CD4-positive, alpha-beta T cell treated with Interleukin-6 for 4 hours (primary cell): ENCODE measurements at places on chromosomes 7 and 10.

DNA sequence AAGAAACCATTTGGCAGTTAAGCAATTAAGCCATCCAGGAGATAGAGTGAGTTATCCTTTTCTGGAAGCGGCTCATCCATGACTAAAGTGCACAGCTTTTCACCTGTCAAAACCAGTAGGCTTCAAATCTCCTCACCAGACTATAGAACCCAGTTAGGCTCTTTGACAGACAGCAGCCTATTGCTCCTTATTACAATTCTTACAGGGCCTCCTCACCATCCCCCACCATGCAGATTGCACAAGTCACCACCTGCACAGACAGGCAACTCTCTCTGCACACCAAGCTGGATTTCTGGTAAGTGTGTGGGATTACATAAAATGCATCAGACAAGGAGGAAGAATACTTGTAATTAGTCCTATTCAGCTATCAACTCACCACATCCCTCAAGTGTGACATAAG lies 301.6 kb downstream of the SNX13 start:
- no peak for DNase-seq

DNA sequence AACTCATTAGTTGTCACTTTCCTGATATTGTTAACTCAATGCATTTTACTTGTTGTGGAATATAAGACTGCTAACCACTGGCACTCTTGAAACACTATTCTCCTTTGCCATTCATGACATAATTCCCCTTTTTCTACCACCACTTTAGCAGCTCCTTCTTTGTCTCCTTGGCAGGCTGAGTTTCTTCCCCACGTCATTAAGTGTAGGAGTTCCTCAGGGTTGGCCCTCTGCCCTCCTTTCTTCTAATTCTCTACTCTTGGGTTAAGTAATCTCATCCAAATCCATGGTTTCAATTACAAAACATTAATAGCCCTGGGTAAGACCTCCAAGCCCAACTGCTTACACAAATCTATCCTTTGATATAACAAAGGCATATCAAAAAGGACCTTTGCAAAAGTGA lies 175.1 kb downstream of the HGF start:
- no peak for DNase-seq

GRCh38 chr7:37467002-37467401 lies 18.3 kb upstream of the ELMO1 start:
- DNase-seq: no peak

- no peak for DNase-seq
Observed at GRCh38 chr10:132035476-132035875, 30.3 kb upstream of the JAKMIP3 start.

DNA sequence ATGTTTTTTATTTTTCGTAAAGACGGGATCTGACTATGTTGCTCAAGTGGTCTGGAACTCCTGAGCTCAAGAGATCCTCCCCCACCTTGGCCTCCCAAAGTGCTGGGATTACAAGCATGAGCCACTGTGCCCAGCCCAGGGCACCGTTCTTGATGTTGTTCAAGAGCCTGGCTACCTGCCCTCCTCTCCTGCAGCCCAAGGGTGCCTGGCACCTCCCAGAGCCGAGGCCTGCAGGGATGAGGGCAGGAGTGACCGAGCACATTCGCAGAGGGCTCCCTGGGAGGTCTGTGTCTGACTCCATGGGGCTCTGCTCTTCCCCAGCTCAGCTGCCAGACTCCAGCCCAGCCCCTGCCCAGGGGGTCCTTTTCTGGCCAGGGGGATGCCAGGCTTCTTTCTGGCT lies 15.4 kb downstream of the SH2B2 start:
- no peak for DNase-seq

DNA sequence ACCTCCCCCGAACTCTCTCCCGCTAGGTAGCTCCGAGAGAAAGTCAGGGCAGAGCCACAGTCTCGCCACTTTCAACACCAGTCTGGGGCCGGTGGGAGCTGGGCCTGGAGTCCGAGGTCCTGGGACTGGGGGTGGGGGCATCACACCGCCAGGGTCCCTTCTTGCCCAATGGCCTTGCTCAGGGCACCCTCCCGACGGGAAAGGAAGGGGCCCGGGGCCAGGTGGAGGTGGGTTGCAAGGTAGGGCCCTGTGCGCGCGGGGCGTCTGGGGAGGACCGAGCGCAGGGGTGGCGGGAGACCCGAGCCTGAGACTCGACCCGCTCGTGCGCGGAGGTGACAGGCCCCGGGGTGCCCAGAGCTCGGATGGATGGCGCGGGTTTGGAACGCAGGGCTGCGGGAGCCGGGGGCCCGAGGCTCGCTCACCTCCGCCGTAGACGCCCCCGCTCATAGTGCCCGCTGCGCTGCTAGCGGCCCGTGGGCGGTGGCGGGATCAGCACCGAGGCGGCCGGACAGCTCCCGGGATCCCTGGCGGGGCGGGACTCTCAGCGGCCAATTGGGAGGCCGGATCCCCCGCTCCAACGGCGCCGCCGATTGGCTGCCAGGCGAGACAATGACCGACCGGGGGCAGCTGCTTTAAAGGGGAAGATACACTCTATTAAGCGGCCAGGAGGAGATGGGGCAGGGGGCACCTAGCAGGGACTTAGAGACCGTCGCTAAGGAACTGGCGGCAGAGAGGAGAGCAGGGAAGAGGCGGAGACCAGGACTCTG lies at the start of gene ACTL6B:
Gene ACTL6B (minus strand): TSS at position 541 of the 767 bp plus-strand sequence. CDS start 94 bp downstream, at position 447.
- DNase-seq: peak; percentile 57

- no peak for DNase-seq
Observed at GRCh38 chr10:118392761-118393160, 50.6 kb upstream of the FAM204A start.

- DNase-seq: no peak
Observed at GRCh38 chr10:30313579-30314350, 35.3 kb downstream of the MTPAP start.

GRCh38 chr10:125396676-125397075 lies 236.3 kb upstream of the CTBP2 start:
- no peak for DNase-seq

GRCh38 chr10:66038623-66039022 lies 887.2 kb upstream of the LRRTM3 start:
- no peak for DNase-seq

DNA sequence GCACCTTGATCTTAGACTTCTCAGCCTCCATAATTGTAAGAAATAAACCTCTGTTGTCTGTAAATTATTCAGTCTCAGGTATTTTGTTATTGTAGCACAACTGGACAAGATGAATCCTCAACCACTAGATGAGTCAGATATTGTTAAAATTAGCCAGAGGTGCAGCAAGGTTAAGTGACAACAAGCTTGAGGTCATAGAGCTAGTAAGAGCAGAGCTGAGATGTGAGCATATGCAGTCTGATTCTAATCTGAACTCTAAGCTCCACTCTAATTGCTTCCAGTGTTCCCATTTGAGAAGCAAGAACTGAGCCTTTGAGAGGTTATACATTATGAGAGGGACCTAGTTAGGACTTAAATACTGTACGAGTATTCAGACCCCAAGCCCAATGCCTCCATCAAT lies 93.1 kb downstream of the FZD1 start:
- DNase-seq: no peak

GRCh38 chr7:70072220-70072619 lies 473.9 kb downstream of the AUTS2 start:
- DNase-seq: no peak

DNA sequence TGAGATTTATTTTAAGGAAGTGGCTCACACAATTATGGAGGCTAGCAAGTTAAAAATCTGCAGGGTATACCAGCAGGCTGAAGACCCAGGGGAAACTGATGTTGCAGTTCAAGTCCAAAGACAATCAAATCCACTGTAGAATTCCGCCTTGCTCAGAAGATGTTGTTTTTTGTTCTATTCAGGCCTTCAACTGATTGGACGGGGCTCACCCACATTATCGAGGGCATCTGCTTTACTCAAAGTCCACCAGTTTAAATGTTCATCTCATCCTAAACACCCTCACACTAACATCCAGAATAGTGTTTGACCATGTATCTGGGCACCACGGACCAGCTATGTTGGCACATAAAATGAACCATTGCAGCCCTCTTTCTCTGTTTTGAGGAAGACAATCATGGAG lies 211.2 kb upstream of the GPR26 start:
- no peak for DNase-seq

GRCh38 chr7:29204491-29205272 lies 10.1 kb downstream of the CHN2 start:
- no peak for DNase-seq

DNA sequence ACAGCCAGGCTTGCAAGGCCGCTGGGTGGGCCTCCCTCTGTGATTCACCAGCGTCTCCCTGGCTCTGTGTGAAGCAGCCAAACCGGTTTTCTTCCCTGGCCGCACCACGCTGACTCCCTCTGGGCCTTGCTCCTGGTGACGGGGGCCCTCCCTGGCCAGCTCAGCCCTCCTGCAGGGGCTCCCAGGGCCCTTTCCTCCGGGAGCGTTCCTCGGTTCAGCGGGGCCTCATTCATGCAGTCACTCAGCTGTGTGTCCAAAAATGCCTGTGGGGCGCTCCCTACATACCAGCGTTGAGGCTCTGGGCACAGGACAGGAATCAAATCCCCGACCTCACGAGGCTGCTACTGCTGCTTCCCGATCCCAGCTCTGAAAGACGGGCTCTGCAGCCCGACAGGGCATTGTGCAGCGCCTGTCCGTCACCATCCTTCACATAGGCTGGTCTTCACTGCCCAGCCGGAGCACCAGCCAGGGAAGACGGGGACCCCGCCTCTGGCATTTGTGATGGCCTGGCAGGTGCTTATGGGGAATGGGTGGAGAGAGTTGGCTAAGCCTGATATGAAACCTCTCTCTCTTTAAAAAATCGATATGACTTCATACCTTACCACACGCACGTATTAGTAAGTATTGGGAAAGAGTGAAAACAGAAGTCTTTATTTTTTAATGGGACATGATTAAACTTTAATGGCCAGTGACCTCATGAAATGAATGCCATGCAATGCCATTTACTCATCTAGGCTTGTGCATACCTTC lies 110.0 kb upstream of the SHH start:
- DNase-seq: no peak

DNA sequence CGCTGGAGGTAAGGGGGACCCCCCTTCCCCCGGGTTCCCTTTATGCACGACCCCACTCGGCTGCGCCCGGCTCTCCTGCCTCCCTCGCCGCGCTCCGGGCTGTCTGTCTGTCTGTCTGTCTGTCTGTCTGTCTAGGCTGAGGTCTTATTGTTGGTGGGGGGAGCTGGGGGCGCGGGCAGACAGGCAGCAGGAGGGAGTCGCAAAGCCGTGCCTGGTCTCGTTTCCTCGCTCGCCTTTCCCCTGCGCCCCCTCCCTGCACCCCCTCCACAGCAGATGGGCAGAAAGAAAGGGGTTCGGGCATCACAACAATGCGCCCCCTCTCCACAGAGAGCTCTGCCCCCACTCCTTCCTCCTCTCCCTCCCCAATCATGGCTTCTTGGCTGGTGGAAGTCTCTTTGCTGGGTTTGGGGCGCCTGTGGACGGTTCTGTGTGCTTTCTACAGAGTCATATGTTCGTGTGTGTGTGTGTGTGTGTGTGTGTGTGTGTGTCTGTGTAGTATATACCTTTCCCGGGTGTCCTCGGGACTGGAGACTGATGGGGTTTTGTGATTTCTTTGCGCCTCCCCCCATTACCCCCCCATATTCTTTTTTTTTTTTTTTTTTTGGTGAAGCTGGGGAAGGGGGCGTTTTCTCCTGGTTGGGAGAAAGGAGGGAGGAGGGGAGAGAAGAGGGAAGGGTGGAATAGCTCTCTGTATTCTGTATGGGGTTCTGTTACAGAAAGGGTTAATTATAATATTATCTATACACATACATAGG lies 1.9 kb downstream of the AUTS2 start:
- no peak for DNase-seq
